ENCODE measurements at places on chromosomes 6 and 20. TPM values are rescaled to one million over a fixed set of nuclear protein-coding genes. Genes with fewer than 3 reads are reported as not detected.

GRCh38 chr6:62146954-62147853, 138.8 kb downstream of the KHDRBS2 start:
- DNase-seq: no peak

DNA sequence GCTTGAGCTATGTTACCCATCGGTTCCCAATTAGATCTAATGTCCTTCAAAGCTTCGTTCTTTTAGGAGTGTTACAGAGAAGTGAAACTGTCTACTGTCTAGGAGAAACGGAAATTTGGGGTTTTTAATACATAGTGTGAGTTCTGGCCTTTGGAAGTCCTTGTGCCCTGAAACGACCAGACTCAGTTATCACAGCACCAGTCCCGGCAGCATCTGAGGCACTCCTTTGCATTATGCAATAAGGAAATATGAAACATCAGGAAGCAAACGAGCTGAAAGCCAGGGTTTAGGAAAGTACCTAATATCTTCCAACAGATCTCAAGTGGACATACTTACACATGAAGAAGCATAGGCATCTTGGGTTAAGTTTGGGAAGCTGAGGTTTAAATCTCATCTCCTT, 61.8 kb upstream of the ADGRF1 start:
- no peak for DNase-seq

GRCh38 chr6:168167431-168168315, 88.7 kb upstream of the FRMD1 start:
- DNase-seq: no peak

GRCh38 chr20:60063048-60063451, 104.8 kb downstream of the CDH26 start:
- no peak for DNase-seq

DNA sequence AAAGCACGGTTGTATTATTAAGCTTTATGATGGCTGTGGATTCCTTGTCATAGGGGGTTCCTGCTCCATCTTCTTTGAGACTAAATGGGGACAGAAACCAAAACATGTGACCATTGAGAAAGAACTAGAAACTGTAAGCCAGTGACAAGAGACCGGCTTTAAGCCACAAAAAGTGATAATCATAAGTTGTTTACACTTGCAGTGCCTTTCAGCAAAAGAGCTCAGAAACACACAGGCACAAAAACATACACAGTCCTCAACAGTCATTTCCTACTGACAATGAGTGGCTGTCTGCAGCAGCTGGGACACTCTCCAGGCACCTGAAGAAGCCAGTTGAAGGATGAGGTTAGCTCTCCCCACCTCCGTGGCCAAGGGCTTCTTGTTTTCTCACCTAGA, 20.0 kb upstream of the UBE2J1 start:
- peak; percentile 24 for DNase-seq

DNA sequence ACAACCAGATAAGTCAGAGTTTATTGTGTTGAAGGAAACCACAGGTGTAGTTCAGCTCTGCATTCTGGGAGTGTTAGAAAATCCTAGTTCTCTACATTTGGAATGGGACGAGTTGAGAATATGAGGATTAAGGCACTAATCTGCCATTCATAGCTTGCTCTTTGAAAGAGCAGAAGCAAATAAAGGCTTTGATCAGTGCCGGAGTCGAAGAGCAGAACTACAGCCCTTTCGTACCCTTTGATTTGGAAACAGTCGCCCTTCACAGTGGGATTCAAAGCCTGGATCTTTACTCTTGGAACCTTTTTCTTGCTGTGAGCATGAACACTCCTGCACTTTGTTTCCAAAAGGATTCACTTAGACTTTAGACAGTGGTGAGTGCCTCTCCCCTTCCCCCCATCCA, 523.9 kb upstream of the POU3F2 start:
- DNase-seq: no peak

DNA sequence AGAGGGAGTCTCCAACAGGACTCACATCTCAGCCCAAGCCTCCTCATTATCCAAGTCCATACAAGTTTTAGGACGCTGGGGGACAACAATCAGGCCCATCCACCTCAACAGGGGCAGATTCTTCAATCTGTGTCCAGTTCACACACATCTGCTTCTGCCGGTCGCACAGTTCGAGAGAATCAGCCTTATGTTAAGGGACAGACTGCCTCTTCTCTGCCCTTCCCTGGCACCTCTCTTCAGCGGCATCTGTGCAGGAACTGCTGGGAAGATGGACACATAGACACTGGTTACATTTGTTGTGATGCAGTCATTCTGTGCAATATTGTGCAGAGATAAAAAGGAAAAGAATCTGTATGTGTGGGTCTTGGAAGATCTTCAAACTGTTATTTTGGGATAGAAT, 21.0 kb downstream of the ULBP1 start:
- no peak for DNase-seq

- no peak for DNase-seq
Observed at GRCh38 chr20:62158088-62158400, 14.5 kb downstream of the SS18L1 start.

GRCh38 chr6:69427882-69428281, 368.9 kb downstream of the LMBRD1 start:
- no peak for DNase-seq

- no peak for DNase-seq
Observed at GRCh38 chr20:62624325-62624690, 18.0 kb upstream of the SLCO4A1 start.

GRCh38 chr6:56808871-56809359, 146.0 kb upstream of the BEND6 start:
- DNase-seq: no peak

- DNase-seq: no peak
Observed at GRCh38 chr6:44472250-44472945, 84.9 kb downstream of the CDC5L start.

The EDN1 gene
- total RNA-seq: 0.15 TPM

The BPIFB1 gene
- total RNA-seq: not detected

The GSTA3 gene
- not detected for total RNA-seq

Measured in activated naive CD4-positive, alpha-beta T cell treated with anti-CD3 and anti-CD28 coated beads for 36 hours (primary cell).